Type B pancreatic cell (in vitro differentiated cells): ENCODE measurements at places on chromosomes 12 and 14.

DNA sequence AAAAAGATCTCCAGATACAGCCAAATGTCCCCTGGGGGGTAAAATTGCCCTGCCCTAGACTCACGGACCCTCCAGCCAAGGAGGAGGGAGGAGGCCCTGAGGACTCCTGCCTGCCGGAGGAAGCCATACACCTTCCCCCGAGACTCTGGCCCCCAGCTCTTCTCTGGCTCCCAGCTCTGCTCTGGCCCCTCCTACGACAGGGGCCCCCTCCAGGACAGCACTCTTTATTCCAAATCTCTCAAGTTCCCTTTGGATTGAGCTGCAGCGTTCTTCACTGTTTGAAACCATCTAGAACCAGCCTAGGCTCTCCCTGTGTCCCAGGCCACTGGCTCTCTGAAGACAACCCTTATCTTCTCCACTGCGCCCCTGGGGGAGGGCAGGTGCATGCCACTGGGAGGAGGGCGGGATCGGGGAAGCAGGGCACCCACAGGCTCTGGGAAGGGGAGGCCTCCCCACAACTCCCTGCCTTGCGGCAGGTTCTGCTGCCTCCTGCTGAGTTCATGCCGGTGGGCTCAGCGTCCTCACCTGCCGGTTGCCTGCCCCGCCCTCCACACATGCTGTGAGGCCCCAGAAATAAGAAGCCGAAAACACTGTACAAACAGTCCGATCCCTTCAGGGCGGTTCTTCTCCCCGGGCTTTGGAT lies 112.7 kb downstream of the DICER1 start:
- no peak overlapping the region for H3K27ac ChIP-seq
- H3K36me3 ChIP-seq, result no peaks in the 10 kb centered on the region
- H3K27me3 ChIP-seq, result peaks cover 22% of the 10 kb centered on the region
- peaks cover 34% of the 10 kb centered on the region for H3K4me1 ChIP-seq
- peak; percentile 51 for DNase-seq

GRCh38 chr14:99509871-99510555 lies 28.8 kb downstream of the CCNK start:
- no peak overlapping the region for H3K4me3 ChIP-seq
- H3K4me1 ChIP-seq, result peaks cover 5% of the 10 kb centered on the region
- peak overlapping the region; percentile 62 for H3K27ac ChIP-seq
- H3K36me3 ChIP-seq, result peaks cover 11% of the 10 kb centered on the region
- peak; percentile 60 for DNase-seq

DNA sequence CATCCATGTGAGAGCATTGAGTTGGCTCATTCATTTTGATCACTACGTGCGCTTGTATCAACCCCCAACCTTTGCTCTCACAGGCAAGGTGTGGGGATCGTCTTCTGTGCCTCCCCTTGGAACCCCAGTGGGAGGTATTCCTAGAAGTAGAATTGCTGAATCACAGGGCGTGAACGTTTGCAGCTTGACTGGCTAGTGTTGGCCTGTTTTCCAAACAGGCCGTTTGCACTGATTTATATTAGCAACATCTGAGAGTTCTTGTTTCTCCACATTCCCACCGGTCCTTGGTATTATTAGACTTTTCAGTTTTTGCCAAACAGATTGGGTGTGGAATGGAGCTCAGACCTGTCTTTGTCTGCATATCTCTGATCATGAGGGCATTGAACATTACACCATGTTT lies 288.6 kb upstream of the PWP1 start:
- H3K27ac ChIP-seq, result peak overlapping the region; percentile 98
- H3K27me3 ChIP-seq, result peaks cover 3% of the 10 kb centered on the region
- H3K4me3 ChIP-seq, result peak overlapping the region; percentile 27
- H3K36me3 ChIP-seq, result no peaks in the 10 kb centered on the region

- peak overlapping the region; percentile 55 for H3K27ac ChIP-seq
- H3K36me3 ChIP-seq, result peaks cover 8% of the 10 kb centered on the region
These were observed 1.5 kb downstream of the CRACR2A start for GRCh38 chr12:3751151-3752095.

- no peak overlapping the region for H3K4me3 ChIP-seq
- no peaks in the 10 kb centered on the region for H3K27me3 ChIP-seq
- H3K27ac ChIP-seq, result no peak overlapping the region
- H3K36me3 ChIP-seq, result no peaks in the 10 kb centered on the region
- no peak for DNase-seq
These were observed 52.1 kb downstream of the RCOR1 start for GRCh38 chr14:102644523-102644922.

DNA sequence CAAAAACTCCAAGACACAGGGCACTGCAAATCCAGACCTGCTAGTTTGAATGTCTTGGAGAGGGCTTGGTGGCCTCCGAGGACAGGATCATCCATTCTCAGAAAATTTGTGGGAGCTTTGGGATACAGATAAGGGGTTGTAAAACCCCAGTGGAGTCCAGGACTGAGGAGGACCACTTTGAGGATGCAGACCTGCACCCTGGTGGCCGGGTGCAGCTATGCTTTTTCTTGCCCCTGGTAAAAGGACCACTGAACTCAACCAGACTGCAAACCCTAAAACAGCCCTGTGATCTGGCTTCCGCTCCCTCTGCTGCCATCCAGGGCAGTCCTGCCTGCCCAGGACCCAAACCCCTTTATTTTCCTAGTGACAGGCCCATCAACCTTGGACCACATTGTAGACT lies 169.5 kb upstream of the DAAM1 start:
- no peak for DNase-seq
- no peak overlapping the region for H3K4me3 ChIP-seq
- no peaks in the 10 kb centered on the region for H3K36me3 ChIP-seq

- H3K27me3 ChIP-seq, result peaks cover 31% of the 10 kb centered on the region
- no peak for DNase-seq
- H3K4me1 ChIP-seq, result peaks cover 6% of the 10 kb centered on the region
- no peak overlapping the region for H3K4me3 ChIP-seq
- no peak overlapping the region for H3K27ac ChIP-seq
These were observed 56.6 kb upstream of the SCN8A start for GRCh38 chr12:51534216-51535074.

GRCh38 chr14:76376878-76377734 lies 1.2 kb downstream of the ESRRB start:
- no peaks in the 10 kb centered on the region for H3K36me3 ChIP-seq
- peak overlapping the region; percentile 90 for H3K4me3 ChIP-seq
- H3K27me3 ChIP-seq, result peaks cover 96% of the 10 kb centered on the region
- DNase-seq, result no peak
- H3K4me1 ChIP-seq, result peaks cover 10% of the 10 kb centered on the region

GRCh38 chr12:25829192-25829591 lies 129.3 kb upstream of the RASSF8 start:
- no peak overlapping the region for H3K4me3 ChIP-seq
- H3K36me3 ChIP-seq, result no peaks in the 10 kb centered on the region
- peaks cover 20% of the 10 kb centered on the region for H3K27me3 ChIP-seq
- no peak for DNase-seq

DNA sequence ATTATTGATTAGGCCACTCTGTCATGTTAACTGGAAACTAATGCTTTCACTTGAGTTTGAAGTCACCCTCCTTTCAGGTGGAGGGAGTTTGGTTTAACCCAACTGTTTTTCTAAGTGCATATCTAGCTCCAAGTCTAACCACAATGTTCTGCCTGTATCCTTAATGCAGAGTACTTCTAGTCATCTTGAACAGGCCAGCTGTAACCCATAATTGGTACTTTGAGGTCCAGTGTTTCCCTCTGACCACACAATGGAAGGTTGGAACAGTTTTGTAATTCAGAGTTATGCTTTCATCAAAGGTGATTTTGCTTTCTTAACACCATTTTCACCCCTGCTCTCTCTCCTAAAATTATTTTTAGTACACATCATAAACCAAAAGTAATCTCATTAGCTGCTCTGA lies 237.2 kb upstream of the DCN start:
- no peak for DNase-seq
- no peak overlapping the region for H3K4me3 ChIP-seq
- H3K4me1 ChIP-seq, result peaks cover 24% of the 10 kb centered on the region

DNA sequence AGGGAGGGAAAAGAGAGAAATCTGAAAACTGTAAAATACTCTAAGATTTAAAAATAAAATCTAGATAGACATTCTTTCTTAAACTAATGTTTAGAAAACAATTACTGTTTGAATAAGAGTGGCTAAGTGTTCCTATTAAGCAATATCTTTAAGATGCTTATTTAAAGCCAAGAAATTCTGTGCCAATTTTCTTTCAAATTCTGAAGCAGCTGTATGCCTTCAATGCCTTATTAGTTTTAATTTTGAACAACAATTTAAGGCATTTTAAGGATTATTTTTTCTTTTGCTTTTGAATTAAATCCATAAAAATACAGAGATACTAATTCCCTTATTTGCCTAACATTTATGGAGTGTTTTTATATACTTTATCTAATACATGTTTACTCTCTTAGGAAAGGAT lies 50.3 kb upstream of the KITLG start:
- H3K4me3 ChIP-seq, result no peak overlapping the region
- peaks cover 3% of the 10 kb centered on the region for H3K4me1 ChIP-seq
- no peaks in the 10 kb centered on the region for H3K27me3 ChIP-seq
- no peaks in the 10 kb centered on the region for H3K36me3 ChIP-seq
- no peak overlapping the region for H3K27ac ChIP-seq
- DNase-seq, result no peak

DNA sequence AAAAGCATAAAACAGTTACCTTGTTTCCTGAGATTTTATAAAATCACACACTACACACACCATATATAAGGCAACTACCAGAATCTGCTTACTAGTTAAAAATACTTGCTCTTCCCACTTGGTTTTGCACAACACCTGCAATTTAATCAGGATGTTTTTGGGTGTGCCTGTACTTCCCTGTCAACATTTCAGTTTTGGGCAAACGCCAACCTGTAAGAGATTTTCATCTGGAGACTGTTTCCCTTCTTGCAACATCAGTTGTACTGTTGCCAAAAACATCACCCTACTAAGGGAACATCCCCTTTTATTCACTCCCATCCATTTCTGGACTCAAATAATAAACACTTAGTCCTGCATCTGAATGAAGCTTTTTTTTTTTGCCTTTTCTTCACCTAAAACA lies 172.3 kb downstream of the DUSP6 start:
- no peak overlapping the region for H3K27ac ChIP-seq
- H3K36me3 ChIP-seq, result no peaks in the 10 kb centered on the region
- no peak for DNase-seq
- no peak overlapping the region for H3K4me3 ChIP-seq

DNA sequence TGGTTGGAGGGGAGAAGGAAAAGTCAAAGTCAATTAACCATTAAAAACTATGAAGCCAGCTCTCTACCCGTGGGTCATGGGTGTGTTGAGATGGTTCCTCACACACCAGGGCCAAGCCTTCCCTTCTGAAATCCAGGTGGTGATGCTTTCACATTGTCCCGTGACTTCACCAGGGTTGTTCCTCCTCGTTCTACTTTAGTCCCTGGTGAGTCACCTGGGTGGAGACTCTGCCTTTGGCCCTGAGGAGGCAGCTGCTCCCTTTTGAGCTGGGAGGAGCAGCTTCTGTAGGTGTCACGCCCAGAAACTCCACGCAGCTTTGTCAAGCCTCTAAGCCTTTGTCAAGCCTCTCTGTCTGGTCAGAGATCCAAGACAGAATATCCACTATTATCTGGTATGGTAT lies 348.3 kb downstream of the BMP4 start:
- no peaks in the 10 kb centered on the region for H3K36me3 ChIP-seq
- peaks cover 2% of the 10 kb centered on the region for H3K4me1 ChIP-seq
- peak overlapping the region; percentile 92 for H3K27ac ChIP-seq
- peak overlapping the region; percentile 37 for H3K4me3 ChIP-seq

DNA sequence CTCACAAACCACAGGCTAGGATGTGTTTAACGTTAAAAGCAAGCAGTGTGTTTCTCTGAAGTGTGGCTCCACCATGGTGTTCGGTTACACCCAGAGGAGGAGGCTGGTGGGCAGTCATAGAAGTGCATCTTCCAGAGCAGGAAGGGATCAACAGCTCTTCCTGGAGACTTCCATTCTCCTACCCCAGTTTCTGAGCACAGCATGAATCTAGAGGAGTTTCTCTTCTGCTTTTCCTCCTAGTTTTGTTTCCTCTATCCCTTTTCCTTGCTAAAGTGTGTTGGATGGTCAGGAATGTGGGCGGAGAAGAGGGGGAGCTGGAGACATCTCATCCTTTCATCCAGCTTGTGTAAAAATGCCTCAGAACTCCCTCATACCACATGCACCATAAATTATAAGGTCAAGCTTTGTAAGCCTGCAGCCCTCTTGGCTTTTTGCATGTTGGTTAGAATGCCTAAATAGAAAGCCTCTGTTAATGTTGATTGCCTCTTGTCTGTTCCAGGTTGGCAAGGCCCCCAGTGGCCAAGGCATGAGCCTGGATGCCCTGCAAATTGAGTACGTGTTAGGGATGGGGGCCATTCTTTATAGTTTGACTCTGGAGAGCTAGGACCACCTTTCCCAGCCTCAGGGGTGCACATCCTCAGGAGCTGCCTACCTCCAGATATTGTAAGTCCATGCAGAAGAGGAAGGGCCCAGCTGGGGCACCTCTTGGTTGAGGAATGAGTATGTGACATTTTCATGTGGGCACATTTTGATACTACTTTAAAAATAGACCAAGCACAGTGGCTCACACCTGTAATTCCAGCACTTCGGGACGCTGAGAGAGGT lies 4.0 kb upstream of the CKAP4 start:
- H3K4me3 ChIP-seq, result peak overlapping the region; percentile 36
- no peaks in the 10 kb centered on the region for H3K36me3 ChIP-seq
- H3K27ac ChIP-seq, result peak overlapping the region; percentile 54
- peaks cover 16% of the 10 kb centered on the region for H3K4me1 ChIP-seq

- H3K27me3 ChIP-seq, result no peaks in the 10 kb centered on the region
- no peak for DNase-seq
- H3K4me3 ChIP-seq, result no peak overlapping the region
These were observed 9.6 kb upstream of the RNASE1 start for GRCh38 chr14:20811986-20812975.
